Activated CD4-positive, alpha-beta T cell treated with anti-CD3 and anti-CD28 coated beads, Interleukin-2, amount 50 U/mL, for 1 hour (primary cell): ENCODE measurements at places on chromosomes 6 and 20.

GRCh38 chr6:27163834-27164233 lies 83.7 kb upstream of the PRSS16 start:
- DNase-seq: no peak

- no peak for DNase-seq
These were observed 19.5 kb downstream of the HCK start for GRCh38 chr20:32071395-32072167.

DNA sequence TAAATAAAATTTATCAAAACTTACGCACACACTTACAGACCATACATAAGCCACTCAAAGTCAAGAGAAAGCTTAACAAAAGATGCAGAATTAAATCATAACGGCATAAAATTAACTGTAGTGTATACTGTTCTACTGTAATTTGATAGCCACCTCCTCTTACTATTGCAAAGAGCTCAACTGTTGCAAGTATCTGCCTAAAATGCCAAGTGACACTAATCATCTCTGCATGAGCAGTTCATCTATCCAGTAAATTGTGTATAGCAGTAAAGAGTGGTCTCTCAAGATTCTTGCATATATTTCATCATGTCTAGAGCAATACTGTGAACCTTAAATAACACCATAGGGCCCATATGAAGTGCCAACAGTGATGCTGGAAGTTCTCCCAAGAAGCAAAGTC lies 12.3 kb downstream of the OR2H2 start:
- no peak for DNase-seq

DNA sequence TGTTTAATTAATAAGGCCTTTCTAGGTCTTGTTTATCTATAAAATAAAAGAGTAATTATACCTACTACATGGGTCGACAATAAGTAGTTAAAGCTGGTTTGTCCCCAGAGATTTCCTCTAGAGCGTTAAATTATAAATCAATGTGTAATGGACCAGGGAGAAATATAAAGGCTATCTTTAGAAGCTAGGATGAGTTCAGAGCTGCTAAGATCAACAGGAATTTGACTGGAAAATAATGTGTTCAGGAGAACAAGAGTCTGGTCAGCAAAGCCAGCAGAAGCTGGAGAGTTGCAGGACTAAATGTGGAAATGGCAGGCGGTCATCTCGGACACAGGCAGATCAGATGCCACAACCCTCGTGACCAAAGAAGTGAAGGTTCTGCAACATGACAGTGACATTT lies 428.8 kb downstream of the EPM2A start:
- DNase-seq: no peak

GRCh38 chr6:116941727-116942126 lies 64.7 kb downstream of the RFX6 start:
- DNase-seq: no peak

DNA sequence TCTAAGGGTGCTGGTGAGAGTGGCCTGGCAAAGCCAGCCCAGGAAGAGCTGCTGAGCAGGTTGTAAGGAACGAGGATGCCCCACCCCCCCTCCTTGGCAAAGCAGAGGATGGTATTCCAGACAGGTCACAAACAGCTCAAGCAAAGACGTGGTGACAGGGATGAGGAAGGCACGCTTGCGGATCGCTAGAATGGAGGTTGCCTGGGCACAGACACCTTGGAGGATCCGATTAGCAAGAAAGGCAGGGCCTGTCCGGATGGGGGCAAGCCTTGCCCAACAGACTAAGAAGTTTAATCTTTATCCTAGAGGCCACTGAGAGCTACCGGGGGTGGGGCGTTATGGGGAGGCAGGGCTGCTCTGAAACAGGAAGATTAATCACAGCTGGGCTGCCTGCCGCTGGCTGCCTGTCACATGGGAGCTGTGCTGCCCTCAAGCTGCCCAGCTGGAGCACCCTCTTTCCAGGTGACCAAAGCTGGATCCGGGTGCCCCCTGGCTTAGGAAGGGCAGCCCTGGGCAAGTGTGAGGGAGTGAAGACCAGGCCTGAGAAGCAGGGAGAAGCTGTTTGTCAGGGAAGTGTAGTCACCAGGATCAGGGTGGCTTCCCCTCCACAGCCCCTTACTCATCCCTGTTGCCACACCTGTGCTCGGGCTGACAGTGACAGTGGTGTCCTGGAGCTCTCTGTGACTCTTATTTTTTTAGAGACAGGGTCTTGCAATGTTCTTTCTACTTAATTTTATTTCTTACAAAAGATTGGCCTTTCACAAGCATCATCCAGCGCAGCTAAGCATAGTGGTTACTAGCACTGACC lies 9.1 kb upstream of the MAPK13 start:
- DNase-seq: peak; percentile 44

DNA sequence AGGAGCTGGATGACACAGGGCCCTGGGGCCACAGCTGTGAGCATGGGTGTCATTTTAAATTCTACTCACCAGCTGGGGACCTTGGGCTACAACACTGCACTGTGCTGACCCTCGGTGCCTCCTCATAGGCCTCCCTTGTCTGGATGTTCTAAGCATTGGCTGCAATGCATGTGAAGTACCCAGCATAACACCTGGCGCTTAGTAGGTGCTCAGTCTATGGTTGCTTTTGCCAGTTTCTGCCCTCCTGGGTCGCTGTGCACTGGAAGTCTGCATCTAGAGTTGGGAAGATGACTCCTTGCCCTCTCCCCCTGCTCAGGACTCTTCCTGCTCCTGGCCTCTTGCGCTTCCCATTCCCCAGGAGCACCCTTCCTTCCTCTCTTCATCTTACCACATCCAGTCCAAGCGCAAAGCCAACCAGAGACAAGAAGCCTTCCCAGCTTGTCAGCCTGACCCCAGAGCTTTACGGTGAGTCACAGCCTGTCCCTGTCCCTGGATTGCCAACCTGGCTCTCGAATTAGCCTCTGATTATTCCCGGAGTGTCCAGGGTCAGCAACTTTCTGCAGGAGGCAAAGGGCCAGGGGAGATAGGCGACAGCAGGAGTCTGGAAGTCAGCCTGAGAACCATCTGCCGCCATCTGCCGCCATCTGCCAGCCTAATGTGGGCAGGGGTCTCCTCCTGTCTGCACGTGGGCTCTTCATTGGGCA lies 8.8 kb downstream of the SLC13A3 start:
- no peak for DNase-seq

GRCh38 chr20:4708856-4709255 lies 12.9 kb upstream of the PRND start:
- DNase-seq: no peak

- peak; percentile 61 for DNase-seq
These were observed 61.5 kb upstream of the FNDC1 start for GRCh38 chr6:159107451-159108260.

DNA sequence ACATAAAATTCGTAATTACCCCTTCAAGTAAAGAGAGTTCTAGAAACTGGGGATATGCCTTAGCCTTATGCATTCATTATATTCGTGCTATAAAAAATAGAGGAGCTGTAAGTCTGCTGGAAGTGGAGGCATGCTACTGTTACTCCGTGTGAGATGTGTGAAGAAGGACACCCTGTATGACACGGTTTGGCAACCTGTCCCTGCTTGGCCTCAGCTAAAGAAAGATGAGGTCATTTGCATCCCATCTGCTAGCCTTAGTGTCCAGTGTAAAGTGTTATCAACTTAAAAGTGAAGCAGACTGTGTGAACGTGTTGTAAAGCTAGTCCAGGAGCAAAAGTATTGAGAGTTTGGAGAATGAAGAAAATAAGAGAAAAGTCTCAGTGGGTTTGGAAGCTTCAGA lies 135.1 kb upstream of the RAB32 start:
- DNase-seq: no peak

DNA sequence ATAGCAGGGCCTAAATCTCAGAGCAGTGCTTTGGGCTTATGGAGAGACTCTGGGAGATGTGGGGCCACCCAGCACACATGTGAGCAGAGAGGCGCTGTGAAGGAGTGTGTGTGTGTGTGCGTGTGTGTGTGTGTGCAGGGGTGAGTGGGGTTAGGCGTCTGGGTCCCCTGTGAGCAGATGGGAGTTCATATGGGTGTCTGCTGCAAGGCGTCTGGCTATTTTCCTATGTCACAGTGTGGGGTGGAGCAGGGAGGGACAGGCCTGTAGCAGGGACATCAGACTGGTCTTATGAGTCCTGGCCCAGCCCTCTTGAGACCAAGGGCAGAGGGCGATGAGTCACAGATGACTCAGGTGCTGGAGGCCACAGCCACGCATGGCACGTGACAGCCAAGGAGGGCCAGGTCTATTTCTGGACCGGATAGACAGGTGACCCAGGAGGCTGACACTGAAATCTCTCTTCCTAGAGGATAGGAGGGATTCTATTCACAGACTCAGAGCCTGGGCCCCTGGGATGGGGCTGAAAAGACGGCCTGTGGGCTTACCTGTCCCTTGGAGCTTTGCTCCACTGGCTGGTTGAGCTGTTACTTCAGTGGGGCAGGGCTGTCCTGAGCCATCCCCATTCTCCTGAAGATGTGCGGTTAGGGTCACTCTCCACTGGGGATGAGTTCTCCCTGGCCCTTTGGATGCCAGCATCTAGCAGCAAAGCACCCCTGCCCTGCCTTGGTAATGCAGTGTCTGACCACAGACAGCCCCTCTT lies 28.9 kb downstream of the VEGFA start:
- no peak for DNase-seq
